NCI-H2081 (cell line): ENCODE measurements at places on chromosomes 4 and X.

- DNase-seq, result peak; percentile 91
Measured at GRCh38 chrX:85828771-85829170, 218.6 kb downstream of the CHM start.

DNA sequence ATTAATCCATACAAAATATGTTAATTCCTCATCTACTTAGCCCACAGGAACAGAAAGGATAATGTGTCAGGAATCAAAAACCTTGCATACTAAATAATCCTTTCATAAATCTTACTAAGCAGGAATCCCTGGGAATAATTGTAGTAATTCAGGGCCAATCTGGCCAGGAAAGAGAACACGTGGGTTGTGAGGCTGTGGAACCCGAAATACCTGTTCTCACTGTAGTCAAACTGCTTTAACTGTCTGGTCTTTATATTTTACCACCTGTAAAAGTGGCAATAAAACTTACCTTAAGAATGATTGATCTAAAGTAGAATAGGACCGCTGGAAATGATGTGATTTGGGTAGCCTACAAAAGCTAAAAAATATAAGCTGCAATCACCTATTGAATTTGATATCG lies 1620.9 kb downstream of the STIM2 start:
- DNase-seq, result no peak

- no peak for DNase-seq
Measured at GRCh38 chr4:772118-772517, 53.8 kb downstream of the CPLX1 start.

GRCh38 chr4:121277194-121278105 lies 103.4 kb downstream of the QRFPR start:
- DNase-seq, result no peak

DNA sequence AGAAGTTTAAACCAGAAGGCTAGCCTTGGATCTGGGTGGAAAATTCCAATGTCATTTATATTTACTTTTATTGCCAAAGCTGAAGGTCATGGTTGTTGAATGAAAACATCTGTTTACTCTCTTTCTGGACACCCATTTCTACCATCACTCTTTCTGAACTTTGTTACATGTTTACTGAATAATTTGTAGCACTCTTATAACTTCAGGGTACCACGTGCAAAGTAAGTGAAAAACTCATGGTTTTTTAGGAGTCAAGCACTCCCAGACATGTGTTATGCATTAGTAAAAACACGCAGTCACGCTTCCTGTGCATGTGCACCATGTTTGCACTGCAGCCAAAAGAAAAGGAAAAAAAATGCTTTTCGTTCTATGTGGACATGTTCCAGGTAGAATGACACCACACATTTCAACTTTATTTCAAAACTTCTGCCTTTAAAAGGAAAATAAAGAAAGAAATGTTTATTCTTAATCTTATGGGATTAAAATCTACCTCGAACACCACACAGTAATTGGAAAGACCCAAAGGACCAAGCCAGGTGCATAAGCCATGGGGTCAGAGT lies 31.4 kb upstream of the ADH1C start:
- DNase-seq, result no peak

DNA sequence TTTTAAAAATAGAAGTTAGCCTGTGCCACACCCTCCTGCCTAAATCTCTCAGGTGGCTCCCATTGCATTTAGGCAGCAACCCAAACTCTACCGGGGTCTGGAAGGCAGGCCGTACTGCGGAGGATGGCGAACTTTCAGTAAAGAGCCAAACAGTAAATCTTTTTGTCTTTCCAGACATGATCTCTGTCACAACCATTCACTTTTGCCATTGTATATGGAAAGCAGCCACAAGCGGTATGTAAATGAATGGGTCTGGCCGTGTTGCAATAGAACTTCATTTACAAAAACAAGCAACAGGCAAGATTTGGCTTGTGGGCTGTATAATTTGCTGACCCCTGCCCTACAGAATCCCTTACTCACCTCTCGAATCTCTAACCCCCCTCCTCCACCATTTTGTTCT lies 3.3 kb downstream of the RADX start:
- DNase-seq, result no peak

DNA sequence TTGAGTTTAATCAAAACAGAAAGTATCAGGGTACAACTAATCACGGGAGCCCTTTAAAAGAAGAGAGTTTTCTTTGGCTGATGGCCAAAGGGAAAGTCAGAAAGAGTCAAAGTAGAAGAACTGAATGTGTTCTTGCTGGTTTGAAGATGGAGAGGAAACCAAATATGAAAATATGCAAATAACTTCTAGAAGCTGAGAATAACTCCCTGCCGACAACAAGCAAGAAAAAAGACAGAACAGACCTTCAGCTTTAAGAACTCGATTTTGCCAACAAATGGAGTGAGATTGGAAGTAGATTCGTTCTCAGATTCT lies 903.8 kb downstream of the STIM2 start:
- no peak for DNase-seq

- no peak for DNase-seq
Measured at GRCh38 chr4:41145571-41146078, 68.7 kb downstream of the APBB2 start.

- no peak for DNase-seq
Measured at GRCh38 chrX:155334486-155335336, at the start of gene CLIC2. Gene CLIC2, minus strand, starts transcription at chrX:155334614. Its CDS starts 187 bp downstream, at chrX:155334427.

DNA sequence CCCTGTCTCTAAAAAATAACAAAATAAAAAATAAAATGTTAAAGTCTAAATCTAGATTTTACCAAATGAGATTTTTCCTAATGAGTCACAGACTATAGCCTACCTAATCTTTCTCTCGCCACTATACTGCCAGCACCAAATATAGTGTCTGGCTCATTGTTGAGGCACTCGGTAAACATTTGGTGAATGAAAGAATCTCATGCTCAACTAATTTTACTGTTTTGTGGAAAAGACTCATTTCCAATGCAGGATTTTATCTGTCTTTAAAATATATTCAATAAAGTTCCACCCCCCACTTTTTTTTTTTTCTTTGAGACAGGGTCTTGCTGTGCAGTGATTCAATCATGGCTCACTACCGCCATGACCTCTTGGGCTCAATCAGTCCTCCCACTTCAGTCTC lies 71.5 kb downstream of the PLS3 start:
- no peak for DNase-seq

DNA sequence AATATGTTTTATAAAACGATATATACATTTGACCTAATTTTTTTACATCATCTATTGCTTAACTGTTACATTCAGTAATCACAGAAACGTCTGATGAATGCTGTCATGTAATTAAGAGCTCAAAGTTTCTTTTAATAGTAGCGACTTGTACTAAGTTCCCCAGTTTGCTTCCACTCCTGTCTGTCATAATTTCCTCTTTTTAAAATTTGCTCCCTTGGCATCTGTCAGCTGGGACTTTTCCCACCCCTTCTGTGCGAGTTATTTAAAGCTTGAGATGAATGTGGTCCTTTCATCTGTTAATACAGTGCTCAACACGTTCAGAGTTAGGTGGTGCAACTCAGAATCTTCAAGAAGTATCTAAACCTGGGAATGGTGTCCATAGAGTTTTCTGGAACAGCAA lies 1.2 kb downstream of the RAP1GDS1 start:
- DNase-seq, result no peak

DNA sequence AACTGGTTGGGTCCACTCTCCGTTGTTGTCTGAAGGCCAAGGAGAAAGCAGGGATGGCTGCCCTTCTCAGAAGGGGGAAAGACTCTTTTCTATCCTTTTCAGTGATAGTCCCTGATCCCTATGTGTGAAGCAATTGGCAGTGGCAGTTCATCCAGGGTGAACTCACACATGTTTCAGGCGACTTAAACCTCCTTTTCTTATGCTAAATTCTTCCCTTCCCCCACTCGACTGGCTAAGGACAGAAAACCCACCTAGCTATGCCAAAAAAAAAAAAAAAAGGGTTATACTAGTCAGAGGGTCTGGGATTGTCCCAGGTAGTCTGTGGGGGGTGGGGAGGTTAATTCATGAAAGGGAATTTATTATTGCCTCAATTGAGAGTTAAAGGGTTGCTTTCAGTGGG lies 12.2 kb upstream of the ZNF280C start:
- DNase-seq, result no peak

DNA sequence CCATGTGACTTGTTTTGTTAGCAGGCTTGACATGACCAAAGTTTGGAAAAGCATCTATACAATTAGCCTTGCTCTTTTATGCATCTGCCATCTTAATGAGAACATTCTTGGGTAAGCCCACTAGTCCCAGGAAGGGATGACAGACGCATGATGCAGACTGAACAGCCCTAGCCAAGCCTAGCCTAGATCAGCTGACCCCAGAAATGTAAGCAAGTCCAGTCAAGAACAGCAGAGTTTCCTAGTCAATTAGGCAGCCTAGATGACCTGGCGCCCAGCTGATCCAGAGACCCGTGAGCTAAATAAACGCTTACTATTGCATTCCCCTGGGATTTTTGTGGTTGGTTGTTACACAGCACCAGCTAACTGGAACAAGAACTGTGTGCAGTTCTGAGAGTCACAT lies 457.9 kb downstream of the BCOR start:
- no peak for DNase-seq

GRCh38 chr4:150229520-150229919 lies 151.3 kb downstream of the DCLK2 start:
- DNase-seq, result no peak

- DNase-seq, result no peak
Measured at GRCh38 chrX:72735561-72735960, 21.5 kb upstream of the PHKA1 start.

DNA sequence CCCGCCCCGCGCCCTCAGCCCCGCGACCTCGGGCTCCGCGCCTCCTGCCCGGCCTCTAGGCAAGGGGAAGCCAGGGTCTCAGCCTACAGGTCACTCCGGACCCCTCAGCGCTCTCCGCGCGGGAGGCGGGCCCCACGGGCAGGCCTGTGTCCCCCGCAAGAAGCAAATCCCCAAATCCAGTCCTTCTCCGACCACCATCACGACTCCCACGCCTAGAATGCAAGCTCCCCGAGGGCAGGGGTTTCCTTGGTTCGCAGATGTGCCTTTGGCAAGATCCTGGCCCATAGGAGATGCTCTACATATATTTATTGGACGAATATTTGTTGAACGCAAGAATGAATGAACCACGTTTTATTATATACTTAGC lies 260 bp upstream of the CCDC149 start:
- no peak for DNase-seq

- DNase-seq, result no peak
Measured at GRCh38 chr4:81290813-81291212, 75.8 kb upstream of the PRKG2 start.

DNA sequence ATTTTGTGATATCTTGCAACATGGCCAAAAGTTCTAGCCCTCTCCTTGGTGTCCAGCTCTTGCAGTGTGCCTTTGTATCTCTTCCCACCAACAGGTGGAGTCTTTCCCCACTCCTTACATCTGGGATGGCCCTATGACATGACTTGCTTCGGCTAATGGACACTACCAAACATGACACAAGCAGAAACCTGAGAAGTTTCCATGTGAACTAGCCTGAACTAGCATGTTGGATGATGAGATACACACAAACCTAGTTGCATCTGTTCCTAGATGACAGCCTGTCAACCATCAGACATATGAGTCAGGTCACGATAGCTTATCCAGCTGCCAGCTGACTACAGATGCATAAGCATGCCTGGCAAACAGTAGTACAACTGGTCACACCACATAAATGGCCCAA lies 207.5 kb upstream of the FTHL17 start:
- DNase-seq, result peak; percentile 25

DNA sequence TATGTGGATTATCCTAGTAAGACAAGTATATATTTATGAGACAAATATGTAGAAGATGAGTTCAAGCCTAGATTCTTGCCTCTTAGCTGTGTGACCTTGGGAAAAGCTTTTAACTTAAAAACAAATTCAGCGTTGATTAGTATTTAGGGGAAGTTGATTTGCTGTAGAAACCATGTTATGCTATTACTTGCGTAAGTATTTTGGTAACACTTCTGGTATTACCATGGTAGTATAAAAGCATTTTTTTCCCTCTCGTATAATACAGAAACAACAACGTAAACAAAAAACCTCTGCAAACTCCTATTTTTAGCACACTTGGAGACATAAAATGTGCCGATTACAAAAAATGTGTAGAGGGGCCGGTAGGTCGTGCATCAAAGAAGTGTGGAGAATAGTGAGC lies 33.2 kb downstream of the STAG2 start:
- no peak for DNase-seq

- DNase-seq, result no peak
Measured at GRCh38 chr4:4842476-4843441, 16.7 kb upstream of the MSX1 start.

DNA sequence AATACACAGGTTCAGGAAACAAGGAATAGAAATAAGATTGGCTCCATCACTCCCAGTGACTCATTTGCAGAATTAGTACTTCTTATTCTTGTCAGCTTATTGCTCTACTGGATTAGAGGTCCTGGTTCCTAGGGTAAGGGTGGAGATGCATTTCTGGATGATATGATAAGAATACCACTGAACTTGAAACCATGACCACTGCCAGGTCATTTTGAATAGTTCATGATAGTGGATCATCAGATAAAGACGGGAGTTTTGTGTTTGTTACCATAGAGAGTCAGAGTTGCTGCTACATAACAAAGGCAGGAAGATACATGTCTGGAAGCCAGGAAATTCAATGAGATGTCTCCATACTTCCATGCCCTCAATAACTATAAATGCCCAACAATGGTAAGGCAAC lies 109.2 kb upstream of the FAT1 start:
- no peak for DNase-seq

- no peak for DNase-seq
Measured at GRCh38 chrX:116009346-116009745, 161.2 kb upstream of the AGTR2 start.

GRCh38 chr4:10971800-10972401 lies 287.3 kb upstream of the CLNK start:
- DNase-seq, result no peak

DNA sequence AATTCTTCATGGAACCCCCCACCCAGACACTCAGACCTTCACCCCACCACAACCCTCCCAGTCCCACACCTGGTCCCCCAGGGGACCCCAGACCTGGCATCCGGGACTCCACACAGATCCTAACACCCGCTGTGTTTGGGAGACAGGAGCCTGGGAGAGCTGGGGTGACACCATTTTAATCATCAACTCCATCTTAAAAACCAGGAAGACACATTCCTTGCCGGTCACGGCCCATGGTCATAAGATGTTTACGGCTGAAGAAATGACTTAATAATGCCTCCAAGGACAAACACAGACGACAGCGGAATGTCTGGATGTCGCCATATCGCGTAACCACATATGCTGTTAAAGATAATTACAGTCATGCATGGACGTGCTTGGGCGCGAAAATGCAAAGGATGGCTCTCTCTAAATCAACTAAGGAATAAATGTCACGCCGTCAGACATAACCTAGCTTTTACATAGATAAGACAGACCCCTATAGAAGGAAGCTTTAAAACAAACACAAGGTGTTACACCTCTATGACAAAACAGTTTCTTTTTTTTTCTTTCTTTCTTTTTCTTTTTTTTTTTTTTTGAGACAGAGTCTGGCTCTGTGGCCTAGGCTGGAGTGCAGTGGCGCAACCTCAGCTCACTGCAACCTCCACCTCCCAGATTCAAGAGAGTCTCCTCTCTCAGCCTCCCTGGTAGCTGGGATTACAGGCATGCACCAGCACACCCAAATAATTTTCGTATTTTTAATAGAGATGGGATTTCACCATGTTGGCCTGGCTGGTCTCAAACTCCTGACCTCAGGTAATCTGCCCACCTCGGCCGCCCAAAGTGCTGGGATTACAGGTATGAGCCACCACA lies 2.1 kb upstream of the DHRSX start:
- DNase-seq, result no peak
